ENCODE measurements at places on chromosomes 3 and 15.

- DNase-seq, result peak; percentile 67
Observed at GRCh38 chr3:16319307-16319706, 54.3 kb downstream of the OXNAD1 start.

- no peak for DNase-seq
Observed at GRCh38 chr3:46656778-46657556, 36.5 kb downstream of the ALS2CL start.

DNA sequence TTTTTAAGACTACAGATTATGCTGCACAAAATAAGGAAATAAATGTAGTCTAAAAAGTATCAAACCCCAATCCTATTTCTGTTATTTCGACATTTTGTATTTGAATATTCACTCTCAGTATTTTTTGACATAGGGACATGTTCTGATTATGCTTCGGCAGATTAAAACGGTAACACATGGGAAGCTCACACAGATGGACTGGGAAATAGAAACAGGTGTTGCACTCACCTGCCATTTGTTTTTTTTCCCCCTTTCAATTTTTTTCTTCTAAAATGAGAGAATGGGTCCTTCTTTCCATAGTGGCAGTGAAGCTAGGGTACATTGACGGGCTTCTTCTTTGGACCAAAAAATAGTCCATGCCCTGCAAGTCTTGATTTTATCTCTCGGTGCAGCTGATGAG, 163.1 kb downstream of the MYRIP start:
- no peak for DNase-seq

DNA sequence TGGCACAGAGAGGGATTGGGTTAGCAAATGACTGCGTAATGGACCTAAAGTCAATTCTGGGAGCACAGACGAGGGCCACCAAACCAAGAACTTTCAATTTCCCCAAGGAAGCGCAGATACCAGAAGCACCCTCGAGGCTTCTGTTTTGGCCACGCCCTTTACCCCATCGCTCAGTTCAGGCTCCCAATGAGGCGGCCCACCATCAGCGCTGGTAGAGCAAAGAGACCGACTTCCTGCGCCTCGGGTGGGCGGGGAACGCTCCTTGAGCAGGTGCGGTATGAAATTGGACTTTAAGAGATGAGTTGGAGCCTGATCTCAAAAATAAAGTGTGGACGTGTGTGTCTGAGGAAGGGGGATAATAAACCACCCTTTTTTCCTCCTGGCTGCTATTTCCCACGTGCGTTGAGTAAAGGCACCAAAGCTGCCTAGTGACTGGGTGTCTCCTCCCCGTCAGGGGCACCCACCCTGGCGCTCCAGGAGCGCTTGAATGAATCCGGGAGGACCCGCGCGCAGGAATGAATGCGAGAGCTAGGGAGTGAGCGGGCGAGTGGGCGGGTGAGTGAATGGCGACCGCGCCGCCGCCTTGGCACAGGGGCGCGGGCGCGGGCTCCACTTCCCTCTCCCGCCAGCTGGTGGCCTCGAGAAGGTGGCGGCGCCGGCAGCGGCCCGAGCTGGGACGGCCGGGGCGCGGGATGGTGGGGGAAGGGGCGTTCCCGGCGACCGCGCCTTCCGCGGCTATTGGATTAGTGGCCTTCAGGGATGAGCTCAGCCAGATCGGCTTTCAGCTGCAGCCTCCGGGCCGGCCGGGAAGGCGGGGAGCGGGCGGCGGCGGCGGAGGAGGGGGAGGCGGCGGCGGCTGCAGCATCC, at the start of gene SPSB4:
Gene SPSB4 (plus strand): TSS at position 772 of the 867 bp plus-strand sequence. CDS start 14,758 bp downstream, outside the sequence.
- no peak for DNase-seq

Measured in hematopoietic multipotent progenitor cell treated with erythropoietin and hydrocortisone succinate and interleukin-3 and kit ligand, for 15 days (in vitro differentiated cells).